PC-3 (cell line): ENCODE measurements at places on chromosomes 3 and 15. TPM values are rescaled to one million over a fixed set of nuclear protein-coding genes. Genes with fewer than 3 reads are reported as not detected.

Gene PGBD4
- 1.2 and 2.6 TPM in 2 replicates for total RNA-seq

Gene DLL4
- 2.2 and 2.9 TPM in 2 replicates for total RNA-seq

Gene GOLGA6L7
- not detected in 2 replicates for total RNA-seq

Gene ULK4
- total RNA-seq = 4.8 and 10.0 TPM in 2 replicates

Gene FAIM
- total RNA-seq = 25.0 and 29.2 TPM in 2 replicates

Gene STRIT1
- total RNA-seq = not detected in 2 replicates

Gene MAGEL2
- not detected in 2 replicates for total RNA-seq

Gene SLC28A1
- total RNA-seq = 0.58 and 1.1 TPM in 2 replicates

Gene SMCO1
- total RNA-seq = not detected in 2 replicates

- peaks cover 26% of the 10 kb centered on the region for H3K4me1 ChIP-seq
- DNase-seq = no peak
- no peaks in the 10 kb centered on the region for H3K27me3 ChIP-seq
- no peak overlapping the region for H3K27ac ChIP-seq
- H3K36me3 ChIP-seq = peaks cover 10% of the 10 kb centered on the region
These were observed 2.0 kb downstream of the SLC26A6 start for GRCh38 chr3:48633256-48633655.

GRCh38 chr3:185094697-185095096 lies 58.2 kb downstream of the C3orf70 start:
- H3K27ac ChIP-seq = no peak overlapping the region
- H3K27me3 ChIP-seq = peaks cover 74% of the 10 kb centered on the region
- DNase-seq = no peak
- no peaks in the 10 kb centered on the region for H3K4me1 ChIP-seq
- H3K4me3 ChIP-seq = no peak overlapping the region

DNA sequence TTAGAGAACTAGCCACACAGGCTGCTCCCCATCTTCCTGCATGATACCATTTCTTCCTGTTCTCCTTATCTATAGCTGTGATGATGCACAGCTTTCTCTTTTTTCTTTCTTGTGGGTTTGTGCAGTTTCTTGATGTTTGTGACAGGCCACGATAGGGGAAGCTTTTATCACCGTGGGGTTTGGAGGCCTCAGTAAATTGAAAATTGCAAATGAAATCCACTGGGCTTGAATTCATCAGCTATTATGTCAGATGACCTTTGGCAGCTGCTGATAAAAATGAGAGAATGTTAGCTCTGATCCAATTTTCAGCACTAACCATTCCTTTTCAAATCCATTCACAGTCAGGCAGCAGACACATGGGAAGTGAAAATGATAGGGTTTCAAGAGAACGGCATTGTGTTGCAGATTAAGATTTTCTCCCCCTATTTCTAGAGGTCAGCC lies 176.9 kb upstream of the SOX2 start:
- H3K27me3 ChIP-seq = peaks cover 60% of the 10 kb centered on the region
- no peaks in the 10 kb centered on the region for H3K4me1 ChIP-seq
- DNase-seq = no peak
- no peaks in the 10 kb centered on the region for H3K36me3 ChIP-seq
- no peak overlapping the region for H3K27ac ChIP-seq

GRCh38 chr15:55998478-55998877 lies 5.1 kb upstream of the NEDD4 start:
- H3K4me3 ChIP-seq = no peak overlapping the region
- H3K27me3 ChIP-seq = no peaks in the 10 kb centered on the region
- H3K27ac ChIP-seq = no peak overlapping the region
- DNase-seq = peak; percentile 33
- no peaks in the 10 kb centered on the region for H3K36me3 ChIP-seq
- H3K4me1 ChIP-seq = peaks cover 39% of the 10 kb centered on the region

DNA sequence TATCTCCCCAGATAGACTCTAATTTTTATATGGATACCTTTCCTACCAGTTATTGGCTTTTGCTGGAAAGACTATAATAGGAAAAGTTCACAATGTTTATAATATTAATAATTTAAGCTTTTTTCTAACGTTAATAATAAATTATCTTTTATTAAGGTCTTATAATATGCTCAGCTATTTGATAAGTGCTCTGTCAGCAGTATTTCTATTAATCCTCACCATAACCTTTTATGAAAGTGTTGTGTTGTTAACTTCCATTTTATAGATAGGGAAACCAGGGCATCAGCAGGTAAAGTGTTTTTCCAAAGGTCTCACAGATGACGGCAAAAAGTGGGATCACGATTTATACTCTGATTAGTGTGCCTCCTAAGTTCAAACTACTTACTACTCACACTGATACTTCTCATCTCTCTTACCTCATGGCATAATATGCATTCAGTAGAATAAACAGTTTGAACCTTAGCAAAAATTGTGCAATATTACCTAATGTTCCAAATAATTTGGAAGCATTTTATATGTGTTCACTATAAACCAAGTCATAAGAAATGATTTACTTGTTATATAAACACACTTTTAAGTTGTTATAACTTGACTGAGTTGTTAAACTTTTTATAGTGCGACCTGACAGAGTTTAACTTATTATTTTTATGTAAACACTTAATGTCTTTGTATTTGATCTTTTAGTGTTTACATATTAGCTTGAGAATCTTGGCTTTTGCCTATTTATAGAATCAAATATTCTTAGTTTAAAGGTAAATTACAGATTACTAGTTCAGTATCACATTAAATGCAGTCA lies 274.9 kb upstream of the DCBLD2 start:
- H3K27me3 ChIP-seq = no peaks in the 10 kb centered on the region
- DNase-seq = no peak
- H3K4me1 ChIP-seq = no peaks in the 10 kb centered on the region

DNA sequence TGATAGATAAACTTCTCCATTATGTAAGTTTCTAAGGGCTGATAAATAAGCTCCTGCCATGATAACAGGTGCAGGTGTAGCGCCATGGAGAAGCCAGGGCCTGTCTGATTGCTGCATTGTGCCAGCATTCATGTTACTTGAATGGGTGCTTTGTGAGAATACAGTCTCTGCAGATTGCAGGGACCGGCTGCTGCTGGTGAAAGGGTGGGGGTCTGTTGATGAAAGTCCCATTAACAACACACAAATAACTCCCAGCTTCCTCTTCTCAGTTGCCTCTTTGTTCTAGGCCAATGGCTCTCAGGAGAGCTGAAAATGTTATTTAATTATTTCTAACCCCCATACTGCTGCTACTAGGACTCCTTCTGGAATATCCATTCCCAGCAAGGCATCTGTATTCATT lies 77.2 kb downstream of the RTP4 start:
- 0 out of 2 replicates have a peak, but pooled peaks cover 4% of the 10 kb centered on the region for H3K27me3 ChIP-seq
- H3K4me3 ChIP-seq = no peak overlapping the region
- H3K27ac ChIP-seq = no peak overlapping the region
- no peaks in the 10 kb centered on the region for H3K36me3 ChIP-seq
- DNase-seq = no peak
- no peaks in the 10 kb centered on the region for H3K4me1 ChIP-seq

GRCh38 chr15:60035344-60035743 lies 31.2 kb downstream of the FOXB1 start:
- peaks cover 4% of the 10 kb centered on the region; the same call in 1 of the 2 replicates for H3K4me1 ChIP-seq
- peak; percentile 48 for DNase-seq

- peaks cover 11% of the 10 kb centered on the region for H3K36me3 ChIP-seq
- no peaks in the 10 kb centered on the region for H3K27me3 ChIP-seq
- no peak for DNase-seq
- H3K27ac ChIP-seq = no peak overlapping the region
- no peak overlapping the region for H3K4me3 ChIP-seq
These were observed 23.1 kb downstream of the POC1A start for GRCh38 chr3:52130966-52131622.

- H3K27ac ChIP-seq = no peak overlapping the region
- no peaks in the 10 kb centered on the region for H3K36me3 ChIP-seq
- no peak overlapping the region for H3K4me3 ChIP-seq
- DNase-seq = no peak
- peaks cover 49% of the 10 kb centered on the region for H3K4me1 ChIP-seq
These were observed 98.1 kb downstream of the ZPLD1 start for GRCh38 chr3:102532901-102533300.

- no peak overlapping the region for H3K4me3 ChIP-seq
- H3K27me3 ChIP-seq = no peaks in the 10 kb centered on the region
- no peak for DNase-seq
- H3K27ac ChIP-seq = no peak overlapping the region
- no peaks in the 10 kb centered on the region for H3K36me3 ChIP-seq
These were observed 7.8 kb downstream of the ANO10 start for GRCh38 chr3:43613976-43614375.

- no peaks in the 10 kb centered on the region for H3K27me3 ChIP-seq
- DNase-seq = peak; percentile 78
- H3K36me3 ChIP-seq = no peaks in the 10 kb centered on the region
- peak overlapping the region; percentile 80 for H3K27ac ChIP-seq
These were observed 16.8 kb downstream of the CLDN1 start for GRCh38 chr3:190305406-190305805.

GRCh38 chr3:107525644-107526305 lies 3.0 kb downstream of the BBX start:
- no peaks in the 10 kb centered on the region for H3K27me3 ChIP-seq
- H3K36me3 ChIP-seq = peaks cover 6% of the 10 kb centered on the region; the same call in 1 of the 2 replicates
- H3K4me3 ChIP-seq = peak overlapping the region; percentile 90
- DNase-seq = peak; percentile 9
- no peak overlapping the region for H3K27ac ChIP-seq

- no peak overlapping the region for H3K4me3 ChIP-seq
- no peaks in the 10 kb centered on the region for H3K27me3 ChIP-seq
- peak; percentile 68 for DNase-seq
- no peaks in the 10 kb centered on the region for H3K36me3 ChIP-seq
- peaks cover 32% of the 10 kb centered on the region for H3K4me1 ChIP-seq
- 0 out of 2 replicates have a peak overlapping the region, but pooled peaks have one; percentile 6 for H3K27ac ChIP-seq
These were observed 265.0 kb downstream of the OPA1 start for GRCh38 chr3:193857996-193858395.

- no peaks in the 10 kb centered on the region for H3K27me3 ChIP-seq
- H3K4me3 ChIP-seq = no peak overlapping the region
- no peak overlapping the region for H3K27ac ChIP-seq
These were observed 114.1 kb downstream of the DCLK3 start for GRCh38 chr3:36650271-36650671.

GRCh38 chr3:43764471-43764870 lies 73.7 kb downstream of the ABHD5 start:
- no peaks in the 10 kb centered on the region for H3K36me3 ChIP-seq
- H3K4me3 ChIP-seq = no peak overlapping the region
- H3K27ac ChIP-seq = no peak overlapping the region

- H3K4me1 ChIP-seq = no peaks in the 10 kb centered on the region
- no peak overlapping the region for H3K27ac ChIP-seq
- peaks cover 22% of the 10 kb centered on the region for H3K27me3 ChIP-seq
- no peaks in the 10 kb centered on the region for H3K36me3 ChIP-seq
These were observed 1.7 kb downstream of the GABRG3 start for GRCh38 chr15:26972636-26973035.

GRCh38 chr3:167318996-167319615 lies 61.0 kb downstream of the ZBBX start:
- no peaks in the 10 kb centered on the region for H3K4me1 ChIP-seq
- no peak overlapping the region for H3K27ac ChIP-seq
- no peak overlapping the region for H3K4me3 ChIP-seq
- no peaks in the 10 kb centered on the region for H3K36me3 ChIP-seq
- H3K27me3 ChIP-seq = no peaks in the 10 kb centered on the region

DNA sequence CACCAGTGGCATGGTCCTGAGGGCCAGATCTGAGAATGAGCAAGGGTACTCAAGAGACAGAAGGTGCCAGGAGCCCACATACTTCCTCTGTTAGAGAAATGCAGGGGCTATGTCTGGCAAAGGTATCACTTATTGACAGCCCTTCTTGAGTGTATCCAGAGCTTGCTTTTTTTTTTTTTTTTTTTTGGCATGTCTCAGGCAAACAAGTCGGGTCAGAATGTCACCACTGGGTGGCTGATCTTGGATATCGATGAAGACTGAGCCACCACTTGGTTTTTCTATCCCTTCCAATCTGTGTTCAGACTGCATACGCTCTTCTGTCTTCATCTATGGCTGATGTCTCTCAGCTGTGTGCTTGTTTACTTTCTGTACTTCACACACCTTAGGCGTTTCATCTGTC lies 363.4 kb upstream of the C2CD4B start:
- no peak for DNase-seq
- no peak overlapping the region for H3K4me3 ChIP-seq
- no peaks in the 10 kb centered on the region for H3K27me3 ChIP-seq
- H3K36me3 ChIP-seq = no peaks in the 10 kb centered on the region

- no peak for DNase-seq
- no peaks in the 10 kb centered on the region for H3K27me3 ChIP-seq
- no peaks in the 10 kb centered on the region for H3K36me3 ChIP-seq
- no peaks in the 10 kb centered on the region for H3K4me1 ChIP-seq
- no peak overlapping the region for H3K27ac ChIP-seq
These were observed 16.9 kb upstream of the GPD1L start for GRCh38 chr3:32089476-32089875.

DNA sequence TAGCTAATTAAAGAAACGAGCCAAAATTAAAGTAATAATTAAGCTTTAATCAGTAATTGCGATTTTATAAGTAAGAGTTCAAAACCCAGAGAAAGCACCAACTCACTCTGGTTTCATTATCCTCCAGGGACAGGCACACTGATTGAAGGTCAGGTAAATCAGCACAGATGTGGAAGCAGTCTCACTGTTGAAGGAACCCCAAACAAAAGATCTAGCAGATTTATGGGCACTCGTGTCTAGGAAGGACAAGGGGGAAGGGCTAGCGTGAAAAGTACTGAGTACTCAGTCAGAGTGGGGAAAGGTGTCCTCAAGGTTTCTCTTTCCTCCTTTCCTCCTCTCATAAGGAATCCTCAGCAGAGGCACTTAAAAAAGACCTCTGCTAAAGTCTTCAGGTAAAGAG lies 320.1 kb downstream of the PYDC2 start:
- no peak for DNase-seq
- H3K4me1 ChIP-seq = no peaks in the 10 kb centered on the region

- H3K27me3 ChIP-seq = peaks cover 5% of the 10 kb centered on the region
- H3K4me1 ChIP-seq = no peaks in the 10 kb centered on the region; the same call in 1 of the 2 replicates
- H3K4me3 ChIP-seq = no peak overlapping the region
- H3K36me3 ChIP-seq = no peaks in the 10 kb centered on the region
- no peak for DNase-seq
These were observed 4.4 kb upstream of the SNX22 start for GRCh38 chr15:64146885-64147681.

- DNase-seq = no peak
- H3K4me3 ChIP-seq = no peak overlapping the region
- H3K4me1 ChIP-seq = no peaks in the 10 kb centered on the region
- H3K27ac ChIP-seq = no peak overlapping the region
These were observed 35.1 kb upstream of the IGSF11 start for GRCh38 chr3:119069725-119070124.

GRCh38 chr15:65374821-65375401 lies 2.9 kb downstream of the IGDCC3 start:
- no peak for DNase-seq
- H3K4me1 ChIP-seq = no peaks in the 10 kb centered on the region
- no peak overlapping the region for H3K4me3 ChIP-seq
- no peaks in the 10 kb centered on the region for H3K36me3 ChIP-seq
- no peak overlapping the region for H3K27ac ChIP-seq

GRCh38 chr3:145648396-145648795 lies 512.6 kb downstream of the PLOD2 start:
- H3K4me1 ChIP-seq = no peaks in the 10 kb centered on the region
- H3K27me3 ChIP-seq = no peaks in the 10 kb centered on the region
- H3K4me3 ChIP-seq = no peak overlapping the region
- DNase-seq = no peak
- no peak overlapping the region for H3K27ac ChIP-seq
- H3K36me3 ChIP-seq = no peaks in the 10 kb centered on the region
